Ascending aorta (tissue), 2 donors: ENCODE measurements at places on chromosomes 12 and 14. TPM values are rescaled to one million over a fixed set of nuclear protein-coding genes. Genes with fewer than 3 reads are reported as not detected.
A peak's percentile ranks its signal among the peaks of the same experiment; 100 is the strongest.

GRCh38 chr12:41836416-41836815 lies 308.3 kb downstream of the GXYLT1 start:
- no peak for DNase-seq

DNA sequence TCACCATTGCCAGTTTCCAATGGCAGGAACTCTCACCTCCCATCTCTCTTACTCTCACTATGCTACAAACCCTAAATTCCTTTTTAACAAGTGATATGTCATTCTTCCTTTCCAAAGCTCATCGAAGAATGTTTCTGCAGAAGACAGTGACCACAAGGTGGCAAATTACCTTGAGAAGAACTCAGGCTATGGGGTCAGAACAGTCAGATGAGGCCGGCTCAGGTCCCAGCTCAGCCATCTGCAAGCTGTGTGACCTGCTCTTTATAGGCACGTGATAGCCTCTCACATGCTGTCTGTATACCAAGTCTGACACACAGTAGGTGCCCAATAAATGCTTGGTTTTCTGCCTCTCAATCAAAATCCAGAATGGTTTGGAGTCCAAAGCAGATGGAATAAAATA lies 80.7 kb downstream of the FOXN3 start:
- DNase-seq, result no peak

DNA sequence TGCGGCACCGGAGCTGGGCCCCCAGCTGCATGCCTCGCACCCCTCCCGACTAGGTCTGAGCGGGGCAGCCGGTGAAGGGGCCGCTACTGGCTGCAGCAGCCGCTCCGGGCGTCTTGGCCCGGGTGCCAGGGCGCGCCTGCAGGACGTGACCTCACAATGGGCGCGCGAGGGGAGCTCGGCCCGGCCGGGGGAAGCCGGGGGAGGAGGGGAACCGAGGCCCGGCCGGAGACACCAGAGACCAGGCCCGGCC lies 353 bp downstream of the BAG5 start:
- no peak for DNase-seq

GRCh38 chr12:4775936-4776335 lies 55.7 kb downstream of the GALNT8 start:
- DNase-seq, result no peak

GRCh38 chr12:69655616-69656340 lies 43.3 kb downstream of the BEST3 start:
- DNase-seq, result no peak

- peak; percentile 48 for DNase-seq
Measured at GRCh38 chr14:95395098-95395737, 75.5 kb upstream of the CLMN start.

DNA sequence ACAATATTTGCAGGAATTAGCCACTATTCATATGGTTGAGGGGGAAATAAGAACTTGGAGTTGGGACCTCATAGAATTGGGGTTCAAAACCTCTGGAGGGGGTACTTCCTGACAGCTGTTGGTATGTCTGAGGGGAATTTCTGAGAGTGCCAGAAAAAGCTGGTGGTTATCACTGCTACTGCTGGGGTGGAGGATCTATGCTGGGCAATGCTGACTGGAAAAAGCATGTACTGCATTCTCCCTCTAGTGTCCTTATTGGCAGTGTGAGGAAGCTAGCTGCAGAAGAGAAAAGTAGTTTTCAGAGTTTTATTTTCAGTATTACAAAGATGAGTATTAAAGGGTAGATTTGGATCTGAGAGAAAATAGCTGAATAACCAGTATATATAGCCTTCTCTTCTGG lies 88.8 kb downstream of the FUT8 start:
- DNase-seq, result no peak

- no peak for DNase-seq
Measured at GRCh38 chr12:53974084-53975063, at the start of gene HOTAIR. Gene HOTAIR, minus strand, starts transcription at chr12:53974954.

DNA sequence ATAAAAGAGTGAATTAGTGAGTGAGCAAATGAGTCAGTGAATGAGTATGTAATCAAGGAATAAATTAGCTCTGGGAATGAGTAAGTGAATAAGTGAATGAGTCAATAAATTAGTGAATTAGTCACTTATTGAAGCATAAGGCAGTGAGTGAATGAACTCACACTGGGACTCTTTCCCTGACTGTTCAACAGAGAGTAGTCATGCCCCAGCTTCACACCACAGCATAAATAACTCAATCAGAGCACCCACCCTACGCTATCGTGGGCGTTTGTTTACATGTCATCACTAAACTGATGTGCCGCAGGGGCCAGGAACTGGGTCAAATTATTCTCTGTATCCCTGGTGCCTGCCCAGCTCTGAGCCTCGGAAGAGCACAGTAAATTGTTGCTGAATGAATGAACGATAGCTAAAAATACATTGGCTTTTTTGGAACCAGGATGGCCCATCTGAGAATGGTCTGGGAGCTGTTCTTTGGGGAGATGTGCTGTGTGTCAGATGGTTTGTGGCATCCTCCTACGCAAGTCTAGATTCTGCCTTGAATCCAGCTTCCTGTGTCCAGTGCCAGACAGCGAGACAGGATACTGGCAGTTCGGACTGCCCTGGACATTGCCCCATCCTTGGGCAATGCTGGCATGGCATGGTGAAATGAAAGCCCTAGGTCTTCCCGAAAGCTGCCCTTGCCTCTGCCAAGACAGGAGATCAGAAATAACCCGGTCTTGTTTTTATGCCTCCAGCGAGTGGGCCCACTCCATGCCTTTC lies 98.0 kb upstream of the RTL1 start:
- DNase-seq, result no peak

The CATSPERB gene
- total RNA-seq, result 4.3 TPM

The HCAR2 gene
- total RNA-seq, result 3.9 TPM

The KRT79 gene
- not detected for total RNA-seq

The RNU4-1 gene
- not detected for total RNA-seq

The IL31 gene
- not detected for total RNA-seq

The PIGH gene
- total RNA-seq, result 20.9 TPM

The KCNH3 gene
- total RNA-seq, result not detected

The FIGNL2 gene
- total RNA-seq, result not detected

The TUBA1B gene
- total RNA-seq, result 1,333 TPM

The LYZ gene
- 4.5 TPM for total RNA-seq
